ENCODE measurements at places on chromosomes 5 and 9.

- no peak for DNase-seq
These were observed 28.8 kb upstream of the TAL2 start for GRCh38 chr9:105633411-105633810.

- DNase-seq: no peak
These were observed 42.1 kb upstream of the SMIM23 start for GRCh38 chr5:171743436-171744076.

GRCh38 chr5:151022511-151023018 lies 2.2 kb downstream of the GPX3 start:
- DNase-seq: no peak

DNA sequence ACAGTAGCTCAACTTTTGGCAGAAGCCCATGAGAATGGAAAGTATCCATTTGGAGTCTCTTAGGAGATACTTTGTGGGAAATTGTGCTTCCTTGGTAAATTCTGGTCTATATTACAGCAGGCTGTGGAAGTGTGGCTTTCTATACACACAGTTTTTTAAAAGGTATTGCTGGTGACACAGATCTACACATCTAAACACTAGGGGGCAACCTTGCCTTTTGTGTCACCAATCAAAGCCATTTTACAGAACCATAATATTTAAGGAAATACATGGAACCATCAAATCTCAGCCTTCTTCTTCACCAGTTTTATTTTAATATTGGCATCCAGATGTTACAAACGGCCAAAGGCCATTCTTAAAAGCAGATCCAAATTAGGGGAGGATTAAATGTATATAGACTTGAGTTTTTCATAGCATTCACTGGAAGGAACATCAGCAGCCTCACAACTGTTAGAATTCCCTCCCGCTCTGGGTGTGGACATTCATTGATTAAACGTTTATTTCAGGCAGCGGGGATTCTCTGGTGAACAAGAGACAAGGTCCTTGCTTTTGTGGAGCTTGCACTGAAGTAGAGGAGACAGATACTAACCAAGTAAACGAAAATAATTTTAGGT lies 132.4 kb upstream of the EPB41L4A start:
- peak; percentile 43 for DNase-seq

DNA sequence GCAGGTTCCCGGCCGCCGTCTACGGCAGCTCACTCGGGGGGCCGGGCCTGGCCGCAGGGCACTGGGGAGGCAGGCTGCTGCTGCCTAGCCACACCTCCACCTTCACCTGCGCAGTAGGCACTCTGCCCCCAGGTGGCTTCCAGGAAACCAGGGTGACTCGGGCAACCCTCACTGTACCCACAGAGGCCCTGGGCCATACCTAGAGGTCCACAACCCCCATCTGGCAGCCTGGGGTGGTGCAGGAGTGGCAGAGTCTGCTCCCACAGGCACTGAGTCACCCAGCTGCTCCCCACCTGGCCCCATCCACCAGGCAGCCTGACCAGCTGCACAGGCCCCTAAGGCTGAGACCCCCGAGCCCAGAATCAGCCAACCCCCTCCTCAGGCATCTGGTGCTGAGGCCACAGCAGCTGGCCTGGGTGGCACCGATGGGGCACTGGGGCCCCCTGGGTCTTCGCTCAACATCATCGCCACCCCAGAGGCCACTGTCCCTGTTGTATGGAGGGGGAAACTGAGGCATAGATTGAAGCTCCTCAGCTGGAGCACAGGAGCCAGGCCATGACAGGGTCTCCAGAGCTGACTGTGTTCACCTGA lies 70.2 kb downstream of the KCNT1 start:
- DNase-seq: no peak

DNA sequence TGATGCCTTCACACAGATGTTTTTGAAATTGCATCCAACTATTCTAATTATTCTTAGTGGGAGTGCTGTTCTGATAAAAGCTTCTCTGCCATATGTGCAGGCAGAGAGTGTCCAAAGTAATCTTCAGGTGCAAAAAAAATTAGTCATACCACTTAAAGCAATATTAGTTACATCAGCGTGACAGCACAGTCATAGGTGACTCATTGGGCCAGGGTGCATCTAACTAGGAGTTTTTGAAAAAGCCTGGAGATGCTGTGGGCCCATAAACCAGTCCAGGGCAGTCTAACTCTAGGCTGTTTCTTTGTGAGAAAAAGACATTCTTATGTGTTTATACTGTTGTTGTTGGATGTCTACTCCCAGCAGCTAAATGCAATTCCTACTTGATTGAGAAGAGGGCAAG lies 33.0 kb upstream of the C6 start:
- no peak for DNase-seq

DNA sequence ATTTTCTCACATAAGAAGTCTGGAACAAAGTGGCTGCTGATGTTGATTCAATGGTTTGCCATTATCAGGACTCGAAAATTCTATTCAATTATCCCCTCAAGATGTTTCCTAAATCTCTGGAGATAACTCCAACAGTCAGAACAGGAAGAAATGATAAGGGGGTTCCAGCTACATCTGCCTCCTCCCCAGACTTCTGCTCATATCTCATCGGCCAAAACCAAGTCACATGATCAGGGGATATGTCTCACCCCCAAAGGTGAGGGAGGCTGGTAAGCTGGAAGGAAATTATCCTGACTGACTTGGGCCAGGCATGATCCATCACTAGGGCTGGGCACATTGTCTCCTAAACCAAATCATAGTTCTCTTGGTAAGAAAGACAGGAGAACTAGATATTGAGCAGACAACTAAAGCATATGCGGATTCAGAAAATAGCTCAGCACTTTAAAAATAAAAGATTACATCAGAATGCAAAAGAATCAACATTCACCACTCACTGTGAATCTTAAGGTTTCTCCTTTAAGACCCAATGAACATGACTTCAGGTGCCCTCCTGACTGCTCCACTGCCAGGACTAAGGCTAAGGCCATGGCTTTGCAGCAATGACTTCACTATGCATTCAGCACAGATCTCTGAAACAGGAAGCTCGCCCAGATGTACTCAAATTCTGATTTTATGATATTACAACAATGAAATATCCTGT lies 306.3 kb downstream of the ENC1 start:
- DNase-seq: no peak

DNA sequence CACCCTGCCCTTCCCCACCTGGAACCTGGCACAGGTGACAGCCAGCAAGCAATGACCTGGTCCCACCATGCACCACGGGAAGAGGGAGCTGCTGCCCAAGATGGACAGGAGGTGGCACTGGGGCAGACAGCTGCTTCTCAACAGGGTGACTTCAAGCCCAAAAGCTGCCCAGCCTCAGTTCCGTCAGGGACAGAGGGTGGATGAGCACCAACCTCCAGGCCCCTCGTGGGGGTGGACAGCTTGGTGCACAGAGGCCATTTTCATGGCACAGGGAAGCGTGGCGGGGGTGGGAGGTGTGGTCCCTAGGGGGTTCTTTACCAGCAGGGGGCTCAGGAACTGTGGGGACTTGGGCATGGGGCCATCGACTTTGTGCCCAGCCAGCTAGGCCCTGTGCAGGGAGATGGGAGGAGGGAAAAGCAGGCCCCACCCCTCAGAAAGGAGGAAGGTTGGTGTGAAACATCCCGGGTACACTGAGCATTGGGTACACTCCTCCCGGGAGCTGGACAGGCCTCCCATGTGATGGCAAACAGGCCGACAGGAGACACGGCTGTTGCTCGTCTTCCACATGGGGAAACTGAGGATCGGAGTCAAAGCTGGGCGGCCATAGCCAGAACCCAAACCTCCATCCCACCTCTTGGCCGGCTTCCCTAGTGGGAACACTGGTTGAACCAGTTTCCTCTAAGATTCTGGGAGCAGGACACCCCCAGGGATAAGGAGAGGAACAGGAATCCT lies 1.9 kb downstream of the CEL start:
- DNase-seq: no peak

- no peak for DNase-seq
These were observed 79.6 kb downstream of the MACROH2A1 start for GRCh38 chr5:135319458-135319857.

- DNase-seq: peak; percentile 73
These were observed 382.3 kb upstream of the SLC30A5 start for GRCh38 chr5:68711293-68712200.

DNA sequence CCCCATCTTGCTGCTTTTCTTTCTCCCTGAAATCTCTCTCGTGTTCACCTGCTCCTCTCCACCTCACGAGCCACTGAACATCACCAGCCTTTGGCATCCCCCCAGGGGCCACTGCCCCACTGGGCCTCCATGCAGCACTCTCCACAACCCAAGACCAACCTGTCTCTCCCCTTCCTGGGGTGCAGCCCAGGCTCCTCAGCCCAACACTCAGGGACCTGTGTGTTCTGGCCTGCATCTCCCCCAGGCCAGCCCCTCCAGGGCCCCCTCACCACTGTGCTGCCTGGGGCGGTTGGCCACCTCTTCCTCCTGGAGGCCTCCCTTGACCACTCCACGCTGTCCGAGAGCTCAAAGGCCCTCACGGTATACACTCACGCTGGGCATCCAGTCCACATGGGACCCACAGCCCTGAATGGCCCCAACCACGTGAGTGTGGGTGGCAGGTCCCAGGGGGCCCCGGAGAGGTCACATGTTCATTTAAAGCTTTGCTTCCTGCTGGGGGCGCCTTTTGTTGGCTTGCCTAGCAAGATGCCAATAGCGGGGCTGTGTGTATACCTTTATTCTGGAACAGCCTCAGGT lies 453 bp upstream of the DOK3 start:
- DNase-seq: peak; percentile 74

DNA sequence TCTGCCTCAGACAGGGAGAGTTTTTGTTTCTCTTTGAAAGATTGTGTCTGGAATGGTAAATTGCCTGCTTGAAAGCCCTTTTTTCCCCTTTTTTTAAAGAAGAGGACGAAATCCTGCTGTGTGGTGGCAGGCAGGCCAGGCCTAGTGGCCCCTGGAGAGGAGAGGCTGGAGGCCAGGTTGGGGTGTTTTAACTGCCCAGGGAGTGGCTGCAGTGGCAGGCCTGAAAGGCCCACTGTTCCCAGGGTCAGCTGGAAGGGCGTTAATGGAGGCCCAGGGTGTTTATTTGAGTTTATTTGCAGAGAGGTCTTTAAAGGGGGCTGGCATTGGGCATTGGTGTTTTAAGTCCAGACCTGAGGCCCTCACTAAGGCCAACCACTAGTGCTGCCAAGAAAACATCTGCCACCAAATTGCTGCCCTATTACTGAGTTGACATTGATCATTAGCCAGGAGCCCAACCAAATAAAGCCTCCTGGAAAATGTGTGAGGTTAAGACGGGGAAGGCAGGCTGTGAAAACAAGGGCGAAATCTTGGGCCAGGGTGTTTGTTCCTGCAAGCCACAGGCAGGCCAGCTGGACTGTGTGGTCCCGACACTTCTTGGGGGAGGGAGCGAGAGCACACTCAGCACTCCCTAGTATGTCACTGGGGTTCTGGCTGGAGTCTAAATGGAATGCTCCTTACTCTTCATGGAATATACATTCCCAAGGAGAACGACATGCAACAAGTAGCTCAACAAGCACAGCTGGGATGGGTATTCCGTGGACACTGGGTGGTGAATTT lies 5.0 kb downstream of the JADE2 start:
- no peak for DNase-seq

DNA sequence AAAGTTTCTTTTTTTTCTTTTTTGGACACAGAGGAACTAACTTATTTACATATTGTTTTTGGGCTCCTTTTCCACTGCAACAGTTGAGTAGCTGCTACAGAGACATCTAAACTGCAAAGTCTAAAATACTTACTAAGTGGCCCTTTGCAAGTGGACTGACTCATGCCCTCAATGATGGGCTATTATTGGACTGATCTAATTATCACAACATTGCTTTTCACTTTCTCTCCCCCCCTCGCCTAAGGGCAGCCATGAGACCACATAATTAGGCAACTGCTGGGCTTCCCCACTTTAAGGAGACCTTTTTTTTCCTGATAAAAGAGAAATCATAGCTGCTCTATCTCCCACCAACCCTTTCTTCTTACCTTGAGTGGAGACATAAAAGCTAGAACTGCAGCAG lies 47.0 kb downstream of the PLK2 start:
- no peak for DNase-seq

DNA sequence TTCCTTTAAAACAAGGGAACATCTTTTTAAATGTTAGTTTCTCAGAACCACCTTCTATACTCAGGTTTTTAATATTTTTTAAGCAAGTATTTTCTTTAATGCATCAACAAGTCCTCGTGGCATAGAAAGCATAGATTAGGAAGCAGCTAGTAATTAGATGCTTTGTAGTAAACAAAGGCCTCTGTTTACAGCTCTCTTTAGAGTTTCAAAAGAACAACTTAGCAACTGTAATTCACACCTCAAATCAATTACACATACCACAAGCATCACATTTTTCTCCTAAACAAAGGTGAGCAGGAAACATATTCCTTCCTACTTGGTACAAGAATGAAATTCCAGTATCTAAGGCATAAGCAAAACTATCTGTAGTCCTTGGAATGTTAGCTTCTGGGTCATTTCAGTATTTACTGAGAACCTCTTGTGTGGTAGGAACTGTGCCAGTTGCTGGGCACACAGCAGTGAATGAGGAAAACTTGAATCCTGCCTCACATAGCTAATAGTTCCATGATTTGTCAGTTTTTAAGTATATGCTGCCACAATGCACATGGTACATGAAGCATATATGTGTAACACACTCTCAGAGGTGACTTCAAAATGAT lies 249.1 kb downstream of the CEMIP2 start:
- DNase-seq: no peak

DNA sequence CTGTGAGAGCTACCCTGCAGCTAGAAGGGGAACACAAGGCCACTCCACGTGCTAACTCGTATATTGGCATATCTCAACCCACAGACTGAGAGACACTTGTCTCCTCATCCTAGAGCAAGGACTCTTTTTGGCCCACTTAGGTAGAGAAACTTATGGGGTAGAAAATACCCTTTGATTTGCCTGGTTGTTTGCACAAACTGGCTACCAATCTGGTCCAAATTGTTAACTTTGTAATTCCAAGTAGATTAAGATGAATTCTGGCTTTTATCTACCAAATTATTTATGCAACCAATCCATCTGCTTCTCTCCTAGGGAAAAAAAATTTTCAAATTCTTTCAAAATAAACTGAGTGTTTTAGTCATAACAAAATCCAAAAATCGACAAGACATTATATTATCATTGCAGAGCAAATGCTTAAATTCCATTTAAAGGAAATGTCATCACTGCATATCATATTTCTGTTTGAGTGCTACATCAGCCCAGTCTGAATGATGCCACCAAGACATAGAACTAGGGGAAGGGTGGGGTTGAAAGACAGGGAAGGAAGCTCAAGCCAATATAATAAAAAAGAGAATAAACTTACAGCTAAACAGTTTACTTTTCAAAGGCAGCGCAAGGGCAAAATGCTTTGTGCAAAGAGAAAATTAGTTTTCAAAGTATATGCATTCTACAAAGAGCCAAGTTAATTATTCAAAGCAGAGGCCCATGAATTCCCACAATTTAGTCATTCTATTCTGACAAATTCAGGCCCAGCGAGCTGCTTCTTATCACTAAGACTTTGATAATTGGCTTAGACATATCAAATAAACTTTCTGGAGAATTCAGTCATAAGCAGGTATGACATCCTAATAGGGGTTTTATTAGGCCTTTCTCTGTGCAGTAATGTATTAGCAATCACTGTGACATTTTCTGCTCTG lies 198.0 kb downstream of the CAAP1 start:
- DNase-seq: no peak

GRCh38 chr9:123084256-123084655 lies 50.8 kb downstream of the GPR21 start:
- no peak for DNase-seq
